IPS-NIHi11 (cell line): ENCODE measurements at places on chromosomes 12 and 14.

- no peak for DNase-seq
Measured at GRCh38 chr12:25824734-25825133, 133.7 kb upstream of the RASSF8 start.

DNA sequence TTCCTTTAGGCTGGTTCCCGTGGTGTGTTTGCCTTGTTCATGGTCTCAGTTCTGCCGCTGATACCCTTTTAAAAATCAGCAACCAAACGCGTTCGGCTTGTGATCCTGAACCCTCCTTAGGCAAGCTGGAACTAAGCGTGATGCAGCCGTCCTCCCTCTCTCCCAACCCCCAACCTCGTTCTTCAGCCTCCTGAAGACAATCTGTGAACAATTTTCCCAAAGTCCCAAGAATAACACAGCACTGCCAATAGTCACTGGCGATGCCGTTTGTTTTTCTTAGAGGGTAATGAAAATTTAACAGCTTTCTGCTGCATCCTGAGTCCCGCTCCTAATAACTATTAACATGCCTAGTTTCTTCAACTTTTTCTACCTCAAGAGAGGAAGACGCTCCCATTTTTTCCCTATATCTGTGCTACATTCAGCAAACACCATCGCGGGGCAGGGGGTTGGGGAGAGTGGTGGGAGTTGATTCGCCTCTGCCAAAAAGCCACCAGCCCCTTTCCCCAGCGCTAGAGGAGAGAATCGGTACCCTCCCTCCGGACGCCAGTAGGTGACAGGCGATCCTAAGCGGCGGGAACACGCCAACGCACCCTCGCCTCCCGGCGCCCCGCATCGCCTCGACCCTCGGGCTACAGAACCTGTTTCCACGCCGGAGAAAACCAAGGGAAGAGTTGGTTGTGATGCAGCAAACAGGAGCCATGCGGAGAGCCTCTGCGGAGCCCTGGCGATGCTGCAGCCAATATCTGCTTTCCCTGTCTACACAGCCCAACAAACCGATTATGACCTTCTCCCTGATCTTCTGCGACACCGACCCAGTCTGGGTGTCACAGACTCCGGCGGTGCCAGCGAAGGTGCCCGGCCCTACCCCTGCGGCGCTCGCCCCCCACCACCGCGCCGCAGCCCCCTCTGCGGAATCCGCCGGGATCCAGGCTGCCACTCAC is 752 bp downstream of the PRICKLE1 start:
- DNase-seq = peak; percentile 55

DNA sequence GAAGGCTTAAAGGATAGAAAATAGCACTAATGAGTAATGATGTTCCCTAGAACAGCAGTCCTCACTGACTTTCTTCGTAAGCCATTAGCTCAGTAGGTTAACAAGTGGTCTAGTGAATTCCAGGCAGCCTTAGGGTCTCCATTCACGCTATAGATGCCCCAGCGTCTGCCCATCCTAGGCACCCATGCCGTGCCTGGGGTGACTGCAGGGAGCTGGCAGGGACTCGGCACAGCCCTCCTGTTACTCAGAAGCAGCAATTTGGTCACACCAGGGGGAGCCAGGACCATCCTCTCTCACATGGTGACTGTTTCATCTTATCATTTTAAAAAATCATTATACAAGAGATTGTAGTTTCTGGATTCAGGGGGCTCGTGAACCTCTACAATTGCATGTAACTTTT is 66.0 kb upstream of the TRAF3 start:
- no peak for DNase-seq

GRCh38 chr12:116196752-116197718 is 80.5 kb downstream of the MED13L start:
- no peak for DNase-seq

GRCh38 chr12:132561427-132562156 is 48.8 kb downstream of the LRCOL1 start:
- peak; percentile 87 for DNase-seq

DNA sequence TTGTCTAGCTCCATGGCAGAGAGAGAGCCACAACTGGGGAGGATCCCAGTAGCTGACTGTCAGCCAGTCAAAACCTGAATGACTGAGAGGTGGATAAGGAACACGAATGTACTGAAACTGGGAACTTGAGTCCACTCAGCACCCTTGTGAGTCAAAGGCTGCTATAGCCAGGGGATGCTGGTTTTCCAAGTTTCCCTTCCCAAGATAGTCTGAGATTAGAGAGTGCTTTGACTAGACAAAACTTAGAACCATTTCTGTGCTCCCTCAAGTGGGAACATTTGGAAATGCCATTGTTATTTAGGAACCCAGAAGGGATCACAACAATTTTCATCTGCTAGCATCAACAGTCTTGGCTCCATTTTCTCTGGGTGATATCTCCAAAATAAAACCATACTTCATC is 4.0 kb downstream of the PRKAG1 start:
- DNase-seq = no peak

- no peak for DNase-seq
Measured at GRCh38 chr12:95882080-95882479, 23.3 kb downstream of the SNRPF start.

DNA sequence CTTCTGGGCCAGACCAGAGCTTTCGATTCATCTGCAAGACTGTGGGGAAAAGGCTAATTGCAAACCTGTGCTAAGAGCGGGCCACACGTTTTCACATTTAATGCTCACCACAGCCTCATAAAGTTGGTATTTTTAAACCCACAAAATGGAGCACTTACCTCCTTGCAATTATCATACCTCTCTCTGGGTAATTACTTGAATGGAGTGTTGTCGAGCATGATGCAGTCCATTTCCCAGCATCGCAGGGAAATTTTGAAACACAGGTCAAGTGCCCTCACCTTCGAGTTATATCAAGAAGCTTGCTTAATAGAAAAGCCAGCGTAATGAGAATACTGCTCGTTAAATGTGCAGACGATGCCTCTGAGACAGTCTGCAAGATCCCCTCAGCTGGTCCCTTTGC is 8.8 kb upstream of the IFI27L2 start:
- DNase-seq = no peak

GRCh38 chr14:84247693-84248092 is 1282.3 kb upstream of the FLRT2 start:
- no peak for DNase-seq

GRCh38 chr12:130127532-130127911 is 34.7 kb upstream of the FZD10 start:
- no peak for DNase-seq

GRCh38 chr12:10268037-10268436 is 39.6 kb upstream of the KLRD1 start:
- no peak for DNase-seq

GRCh38 chr14:63438065-63438757 is 105.0 kb downstream of the PPP2R5E start:
- peak; percentile 43 for DNase-seq

GRCh38 chr12:100460702-100461101 is 13.0 kb upstream of the NR1H4 start:
- DNase-seq = no peak

GRCh38 chr12:14994610-14995009 is 21.8 kb downstream of the PDE6H start:
- DNase-seq = no peak

DNA sequence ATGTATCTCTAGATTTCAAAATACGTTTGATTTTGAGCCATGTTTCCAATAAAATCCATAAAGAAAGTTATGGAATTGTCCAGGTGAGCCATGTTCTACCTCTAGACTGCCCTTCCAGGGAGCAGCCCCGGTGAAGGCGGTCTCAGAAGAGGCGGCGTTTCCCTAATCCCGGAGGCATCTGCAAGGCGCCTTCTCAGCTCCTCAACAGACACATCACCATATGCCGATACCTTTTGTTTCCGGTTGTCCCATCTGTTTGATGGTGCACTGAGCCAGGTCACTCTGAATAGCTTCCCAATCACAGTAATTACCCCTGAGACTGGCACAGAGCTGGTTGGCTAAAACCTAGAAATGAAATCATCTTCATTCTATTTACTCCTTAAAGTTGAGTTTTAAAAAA is 305.5 kb upstream of the FKBP4 start:
- DNase-seq = peak; percentile 26

GRCh38 chr12:49094160-49094974 is at the start of gene DHH:
TSS of gene DHH (minus strand) at chr12:49094801. CDS start at chr12:49094512, 289 bp downstream.
- DNase-seq = peak; percentile 80

GRCh38 chr14:65709576-65709975 is 297.0 kb downstream of the FUT8 start:
- no peak for DNase-seq

- DNase-seq = peak; percentile 84
Measured at GRCh38 chr12:24561882-24562770, 386.8 kb downstream of the BCAT1 start.

GRCh38 chr12:51779876-51780275 is 68.6 kb downstream of the FIGNL2 start:
- no peak for DNase-seq

DNA sequence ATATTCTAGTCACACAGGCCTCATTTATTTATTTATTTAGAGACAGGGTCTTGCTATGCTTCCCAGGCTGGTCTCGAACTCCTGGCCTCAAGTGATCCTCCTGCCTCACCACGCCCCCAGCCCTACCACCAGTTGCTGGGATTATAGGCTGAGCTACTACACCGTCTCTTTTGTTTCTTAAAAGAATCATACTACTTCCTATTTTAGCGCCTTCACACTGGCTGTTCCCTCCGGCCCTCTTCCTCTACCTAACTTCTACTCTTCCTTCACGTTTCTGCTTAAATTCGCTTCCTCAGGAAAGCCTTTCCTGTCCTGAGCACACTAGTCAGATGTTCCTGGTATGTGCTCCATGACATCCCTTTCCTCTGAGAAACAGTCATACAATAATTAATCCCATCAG is 6.4 kb upstream of the MRPL42 start:
- DNase-seq = no peak

- DNase-seq = peak; percentile 33
Measured at GRCh38 chr12:68559984-68560850, 50.5 kb upstream of the RAP1B start.

- DNase-seq = no peak
Measured at GRCh38 chr12:49048953-49049352, 11.6 kb downstream of the KMT2D start.

GRCh38 chr12:28851781-28852180 is 297.3 kb upstream of the FAR2 start:
- DNase-seq = no peak

- no peak for DNase-seq
Measured at GRCh38 chr12:52052468-52053186, 1.4 kb downstream of the NR4A1 start.

DNA sequence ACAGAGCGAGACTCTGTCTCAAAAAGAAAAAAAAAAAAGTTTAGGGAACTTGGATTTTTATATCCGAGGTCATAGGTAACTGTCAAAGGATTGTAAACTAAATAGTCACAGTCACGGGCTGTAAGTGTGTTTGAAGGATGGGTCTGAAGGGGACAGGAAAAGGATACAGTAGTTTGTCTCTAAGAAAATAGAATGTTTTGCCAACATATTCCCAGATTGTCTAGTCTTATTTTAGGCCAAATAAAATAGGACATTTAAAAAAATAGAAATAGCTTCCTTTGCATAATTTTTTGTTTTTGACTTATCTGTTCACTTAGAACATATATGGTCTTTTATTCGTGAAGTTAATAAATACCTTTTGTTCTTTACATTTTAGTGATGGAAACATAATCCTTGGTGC is 24.2 kb upstream of the REP15 start:
- no peak for DNase-seq

- no peak for DNase-seq
Measured at GRCh38 chr12:114697741-114698565, 14.0 kb upstream of the TBX3 start.

DNA sequence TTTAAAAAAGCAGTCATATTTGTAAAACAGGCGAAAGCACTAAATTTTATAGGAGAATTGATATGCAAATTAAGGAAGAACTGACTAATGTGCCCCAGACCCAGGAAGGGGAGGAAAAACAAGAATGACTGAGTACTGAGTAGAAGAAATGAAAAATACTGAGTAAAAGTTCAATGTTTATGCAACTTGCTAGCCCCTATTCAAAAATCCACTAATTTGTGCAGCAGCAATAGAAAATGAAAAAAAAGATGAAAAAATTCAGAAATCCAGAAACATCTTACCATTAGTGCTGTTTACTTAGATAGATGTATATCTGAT is 6.1 kb downstream of the CHD8 start:
- DNase-seq = no peak

DNA sequence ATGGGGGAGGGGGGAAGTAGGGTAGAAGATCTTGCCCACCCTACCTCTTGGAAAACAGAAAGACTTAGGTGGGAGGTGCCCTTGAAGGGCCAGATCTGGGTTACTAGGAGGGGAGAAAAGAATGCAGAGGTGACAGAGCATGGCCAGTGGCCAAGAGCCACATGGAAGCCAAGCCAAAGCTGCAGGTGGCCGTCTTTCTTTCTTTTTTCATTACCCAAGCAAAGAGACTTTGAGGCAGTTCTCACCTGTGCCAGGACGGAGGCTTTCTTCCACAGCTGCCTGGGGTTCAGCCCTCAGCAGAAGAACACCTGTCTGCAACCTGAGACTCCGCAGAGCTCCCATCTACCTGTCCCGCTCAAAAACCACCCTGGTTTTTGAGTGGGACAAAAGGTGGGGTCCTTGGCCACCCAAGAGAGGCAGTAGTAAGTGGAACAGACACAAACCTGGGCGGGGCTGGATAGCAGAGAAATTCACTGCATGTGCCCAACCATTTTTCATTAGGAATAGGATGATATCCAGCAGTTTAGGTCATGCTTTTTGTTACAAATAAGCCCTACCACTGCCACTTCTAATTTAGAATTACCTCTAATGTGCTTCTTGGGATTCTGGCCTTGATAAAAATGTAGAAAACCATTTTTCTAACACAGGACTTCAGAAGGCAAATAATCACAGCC is 116.5 kb downstream of the DYRK2 start:
- peak; percentile 28 for DNase-seq
